Activated CD4-positive, alpha-beta T cell treated with anti-CD3 and anti-CD28 coated beads, Interleukin-2, amount 50 U/mL, for 24 hours (primary cell): ENCODE measurements at places on chromosomes 7 and 10.

DNA sequence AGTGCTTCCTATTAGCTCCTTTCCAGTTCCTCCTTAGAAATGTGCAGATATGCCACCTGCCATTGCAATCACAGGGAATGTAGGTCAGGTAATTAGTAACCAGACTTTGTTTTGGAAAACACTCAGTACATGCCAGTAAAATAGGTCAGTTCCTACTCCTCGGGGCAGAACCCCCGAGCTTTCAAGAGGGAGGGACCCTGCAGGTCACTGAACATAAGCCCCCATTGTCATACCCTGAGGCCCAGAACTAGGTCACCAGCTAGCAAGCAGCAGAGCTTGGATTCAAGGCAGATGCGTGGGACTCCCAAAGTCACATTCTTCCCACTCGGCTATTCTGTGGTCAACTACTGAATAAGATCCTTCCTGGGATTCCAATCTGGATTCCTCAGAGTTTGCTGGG, 104.8 kb downstream of the PPP1R3C start:
- DNase-seq: no peak

DNA sequence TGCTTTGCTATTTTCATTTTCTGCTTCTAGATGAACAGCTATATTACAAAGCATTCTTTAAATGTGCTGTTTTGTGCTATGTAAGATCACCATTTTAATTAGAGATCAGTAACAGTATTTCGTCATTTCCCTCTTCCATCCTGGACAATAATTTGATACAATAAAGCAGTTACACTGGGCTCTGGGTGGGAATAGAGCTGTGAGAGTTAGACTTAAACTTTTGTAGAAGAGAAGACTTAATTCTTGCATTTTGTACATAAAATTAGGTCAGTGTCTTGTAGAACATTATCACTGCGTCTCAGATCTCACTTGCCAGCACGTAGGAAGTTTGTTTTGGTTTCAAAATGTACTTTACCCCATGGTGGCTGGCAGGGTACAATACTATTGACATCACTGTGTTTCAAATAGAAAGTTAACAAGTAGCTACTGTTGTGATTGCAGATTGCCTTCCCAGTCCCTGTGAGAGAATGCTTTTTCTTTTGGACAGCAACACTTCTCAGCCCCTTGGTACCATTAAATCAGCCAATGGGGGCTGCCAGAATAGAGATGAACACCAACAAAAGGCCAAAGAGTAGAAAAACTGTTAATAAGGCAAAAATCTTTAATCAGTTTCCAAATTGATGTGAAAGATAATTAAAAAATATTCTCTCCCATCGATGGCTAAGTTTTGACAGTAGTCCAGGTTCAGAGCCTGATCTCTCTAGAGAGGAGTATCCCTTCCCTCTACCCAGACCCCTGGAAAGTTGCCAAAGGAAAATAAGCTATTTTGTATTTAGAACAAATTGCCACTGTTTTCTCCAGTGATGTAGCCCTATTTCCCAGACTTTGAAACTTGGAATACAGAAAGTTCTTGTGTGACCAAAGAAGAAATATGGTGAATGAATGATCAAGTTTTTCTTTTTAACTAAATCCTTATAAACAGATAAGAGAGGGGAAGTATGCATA, 35.1 kb downstream of the SMNDC1 start:
- no peak for DNase-seq

GRCh38 chr10:97849687-97850402, at the start of gene GOLGA7B:
Gene GOLGA7B, plus strand, starts transcription at chr10:97849843. Its CDS starts 461 bp downstream, at chr10:97850304.
- DNase-seq: peak; percentile 30

GRCh38 chr7:151716323-151716722, 160.6 kb downstream of the PRKAG2 start:
- DNase-seq: no peak

DNA sequence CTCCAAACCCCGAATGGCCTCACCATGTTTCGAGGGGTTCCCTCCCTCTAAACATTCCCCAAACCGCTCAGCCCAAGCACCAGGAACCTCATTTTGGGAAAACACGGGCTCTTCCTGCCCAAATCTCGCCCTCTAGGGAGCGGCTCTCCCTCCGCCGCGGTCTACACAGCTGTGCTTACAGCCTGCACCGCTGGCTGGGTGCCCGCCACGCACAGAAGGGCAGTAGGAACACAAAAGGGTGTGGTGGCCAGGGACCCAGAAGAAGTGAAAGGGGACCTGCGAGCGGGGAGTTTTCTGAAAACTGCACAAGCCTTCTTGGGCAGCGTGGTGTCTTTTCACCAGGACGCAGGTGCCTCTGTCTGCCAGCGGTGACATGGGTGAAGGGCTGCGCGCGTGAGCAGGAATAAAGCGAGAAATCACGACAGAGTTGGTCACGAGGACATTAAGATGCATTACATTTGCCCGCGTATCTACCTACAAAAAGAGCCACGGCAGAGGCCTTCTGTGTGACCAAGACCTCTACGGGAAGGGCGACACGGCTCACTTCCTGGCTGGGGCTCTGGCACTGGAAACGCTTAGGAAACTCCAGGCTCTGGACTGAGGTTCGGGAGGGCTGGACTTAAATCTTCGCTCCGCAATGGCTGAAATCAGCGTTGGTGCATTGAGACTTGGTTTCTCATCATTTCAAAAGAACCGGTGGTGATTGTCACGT, 171.7 kb downstream of the LSM5 start:
- DNase-seq: no peak

DNA sequence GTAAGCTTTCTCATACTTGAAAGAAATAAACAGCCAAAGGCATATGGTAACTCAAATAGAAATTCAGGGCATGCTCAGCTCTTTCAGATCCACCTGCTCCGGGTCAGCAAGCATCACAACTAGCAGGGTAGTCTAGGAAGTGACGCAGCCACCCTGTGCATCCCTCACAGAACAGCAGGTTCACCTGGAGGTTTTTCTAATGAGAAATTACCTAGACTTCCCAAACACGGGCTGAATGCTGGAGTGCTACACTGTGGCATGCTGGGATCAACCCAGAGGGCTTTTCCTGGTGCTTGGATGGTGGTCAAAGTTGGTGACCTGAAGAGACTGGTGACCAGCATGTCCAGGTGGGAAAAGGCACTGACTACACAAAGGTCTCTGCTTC, 66.8 kb upstream of the DNAJB6 start:
- DNase-seq: no peak

DNA sequence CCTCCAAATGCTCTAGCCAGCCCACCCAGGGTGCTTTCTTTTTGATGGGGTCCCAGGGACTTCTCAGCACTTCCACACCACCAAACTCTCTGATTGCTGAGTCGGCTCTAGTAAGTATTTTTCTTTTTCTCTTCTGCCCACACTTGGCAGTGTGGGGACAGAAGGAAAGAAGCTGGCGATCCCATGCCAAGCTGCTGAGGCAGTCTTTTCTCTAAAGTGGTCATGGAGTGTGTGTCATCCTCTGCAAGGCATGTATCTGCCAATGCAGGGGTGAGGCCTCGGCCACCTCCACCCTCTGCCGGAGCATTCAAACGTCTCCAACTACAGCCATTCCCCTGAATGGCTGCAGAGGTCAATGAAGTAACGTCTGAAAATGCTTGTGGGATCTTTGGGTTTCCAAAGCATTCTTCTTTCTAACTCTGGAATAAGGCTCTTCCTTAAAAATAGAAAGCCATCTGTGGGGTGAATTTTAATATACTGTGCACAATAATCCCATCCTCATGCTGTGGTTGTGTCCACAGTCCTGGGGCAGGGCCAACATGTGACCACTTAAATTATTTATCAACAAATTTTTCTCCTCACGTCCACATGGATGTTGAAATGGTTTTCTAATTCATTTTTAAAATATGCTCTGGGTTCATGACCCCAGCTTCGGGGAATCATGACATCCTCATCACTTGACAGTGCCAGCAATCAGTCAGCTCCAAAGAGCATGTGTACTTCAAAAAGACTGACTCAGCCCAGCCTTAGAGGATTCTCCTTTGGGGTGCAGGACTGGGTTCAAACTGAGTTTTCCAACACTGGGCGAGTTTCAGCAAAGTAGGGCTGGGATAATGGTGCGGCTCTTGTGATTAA, 171.3 kb upstream of the ITGB1 start:
- no peak for DNase-seq

DNA sequence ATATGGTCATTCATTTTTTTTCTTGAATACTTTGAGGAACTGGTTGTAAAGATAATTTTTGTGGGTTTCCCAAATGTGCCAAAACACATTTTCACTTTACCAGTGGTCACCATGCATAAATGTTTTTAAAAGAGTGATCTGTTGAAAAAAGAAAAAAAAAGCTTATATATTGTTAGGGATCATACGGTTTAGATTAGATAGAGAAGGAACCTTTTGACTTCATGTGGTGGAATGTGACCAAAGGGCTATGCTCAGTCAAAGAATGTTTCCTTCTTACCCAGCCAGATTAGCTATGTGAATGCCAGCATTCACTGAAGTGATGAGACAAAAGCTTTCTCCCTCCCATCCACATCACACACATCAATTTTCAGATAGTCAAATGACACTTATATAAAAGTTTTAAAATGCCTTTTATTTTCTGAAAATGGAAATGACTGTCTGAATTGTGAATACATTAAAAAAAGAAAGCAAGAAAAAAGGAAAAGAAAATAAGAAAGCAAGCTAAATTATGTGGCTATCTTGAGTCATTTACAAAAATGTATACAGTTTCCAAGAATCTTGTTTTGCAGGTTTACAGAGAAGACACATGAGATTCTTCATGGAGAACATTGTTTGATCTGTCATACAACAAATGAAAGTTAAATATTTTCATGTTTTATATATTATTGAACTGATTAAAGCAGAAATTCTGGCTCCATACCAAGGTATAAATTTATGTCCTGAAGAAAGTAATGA, 8.6 kb upstream of the CPED1 start:
- no peak for DNase-seq

DNA sequence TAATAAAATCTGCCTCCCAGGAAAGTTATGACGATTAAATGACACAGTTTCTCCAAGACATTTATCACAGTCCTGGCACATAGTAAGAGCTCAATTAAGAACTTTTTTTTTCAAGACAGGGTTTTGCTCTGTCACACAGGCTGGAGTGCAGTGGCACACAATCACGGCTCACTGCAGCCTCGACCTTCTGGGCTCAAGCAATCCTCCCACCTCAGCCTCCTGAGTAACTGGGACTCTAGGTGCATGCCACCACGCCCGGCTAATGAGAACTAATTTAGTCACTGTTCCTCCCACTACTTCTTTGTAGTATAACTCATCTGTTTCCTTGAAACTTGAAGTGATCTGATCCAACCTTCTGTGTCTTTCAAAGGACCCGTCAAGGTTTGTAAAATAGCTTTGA, 42.2 kb upstream of the MXI1 start:
- no peak for DNase-seq
